ENCODE measurements at places on chromosomes 3 and 15. TPM values are rescaled to one million over a fixed set of nuclear protein-coding genes. Genes with fewer than 3 reads are reported as not detected.

The PDZRN3 gene
- not detected for total RNA-seq

The ABI3BP gene
- 78.1 TPM for total RNA-seq

The SCAANT1 gene
- not detected for total RNA-seq

The TGM5 gene
- not detected for total RNA-seq

The KLHL40 gene
- total RNA-seq: not detected

The PRICKLE2 gene
- 7.1 TPM for total RNA-seq

The KCNMB2 gene
- not detected for total RNA-seq

The TICRR gene
- total RNA-seq: 20.5 TPM

The CPLX3 gene
- not detected for total RNA-seq

The FRG2C gene
- total RNA-seq: not detected

The EAF2 gene
- total RNA-seq: 1.5 TPM

The TNFSF10 gene
- 18.5 TPM for total RNA-seq

DNA sequence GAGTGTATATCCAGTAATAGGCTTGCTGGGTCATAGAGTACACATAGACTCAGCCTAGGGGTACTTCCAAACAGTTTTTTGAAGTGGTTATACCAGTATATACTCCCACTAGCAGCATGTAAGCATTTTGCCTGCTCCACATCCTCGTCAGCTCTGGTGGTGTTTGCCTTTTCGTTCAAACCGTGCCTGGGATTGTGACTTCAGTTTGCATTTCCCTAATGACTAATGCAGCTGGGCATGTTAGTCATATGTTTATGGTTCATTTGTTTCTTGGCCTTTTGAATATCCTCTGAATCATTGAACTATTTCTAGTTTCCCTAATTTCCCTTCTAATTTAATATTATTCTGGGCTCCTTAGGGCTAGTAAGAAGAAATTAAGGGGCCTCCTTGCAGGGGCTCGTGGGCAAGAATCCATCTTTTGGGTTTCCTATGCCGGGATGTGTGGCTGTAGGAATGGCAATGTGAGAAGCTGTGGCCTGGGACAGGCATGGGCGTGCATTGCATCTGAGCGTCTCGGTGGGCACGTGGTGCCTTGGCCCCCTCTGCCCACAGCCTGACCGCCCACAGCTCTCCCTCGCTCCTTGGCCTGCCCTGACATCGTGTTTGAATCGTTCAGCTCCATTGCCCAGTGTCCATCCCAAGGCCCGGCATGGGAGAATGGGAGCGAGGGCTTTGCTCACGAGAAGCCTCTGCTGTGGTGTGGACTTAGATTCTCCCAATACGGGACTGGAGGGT lies 26.4 kb downstream of the FAH start:
- peak; percentile 91 for DNase-seq

- DNase-seq: no peak
Observed at GRCh38 chr15:41935566-41936020, 36.8 kb downstream of the EHD4 start.

DNA sequence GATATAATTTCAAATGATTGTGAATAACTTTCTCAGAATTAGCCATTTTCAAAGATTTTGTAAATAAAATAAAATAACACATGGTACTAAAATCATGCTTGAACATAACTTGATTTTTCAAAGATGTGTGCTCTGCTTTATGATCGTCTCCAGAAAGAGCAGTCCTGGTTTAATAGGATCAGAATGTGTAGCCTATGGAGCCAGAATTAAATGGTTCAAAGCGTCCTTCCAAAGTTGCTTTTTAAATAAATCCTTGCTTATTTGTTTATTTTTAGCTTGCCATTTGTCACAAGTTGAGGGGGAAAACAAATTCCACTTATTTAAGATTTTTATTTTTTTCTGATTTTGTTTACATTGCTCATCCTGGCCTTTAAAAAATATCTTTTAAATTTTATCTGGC lies 123.7 kb upstream of the SPRED1 start:
- DNase-seq: no peak

DNA sequence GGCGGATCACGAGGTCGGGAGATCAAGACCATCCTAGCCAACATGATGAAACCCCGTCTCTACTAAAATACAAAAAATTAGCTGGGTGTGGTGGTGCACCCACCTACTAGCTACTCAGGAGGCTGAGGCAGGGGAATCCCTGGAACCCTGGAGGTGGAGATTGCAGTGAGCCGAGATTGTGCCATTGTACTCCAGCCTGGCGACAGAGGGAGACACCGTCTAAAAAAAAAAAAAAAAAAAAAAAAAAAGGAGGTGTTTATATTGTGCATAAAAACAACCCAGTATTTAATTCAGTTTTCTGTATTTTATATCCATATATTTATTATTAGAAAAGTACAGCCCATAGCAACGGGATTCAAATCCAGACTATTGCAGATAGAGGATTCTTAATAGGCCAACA lies 129.1 kb upstream of the SOX2 start:
- DNase-seq: no peak

DNA sequence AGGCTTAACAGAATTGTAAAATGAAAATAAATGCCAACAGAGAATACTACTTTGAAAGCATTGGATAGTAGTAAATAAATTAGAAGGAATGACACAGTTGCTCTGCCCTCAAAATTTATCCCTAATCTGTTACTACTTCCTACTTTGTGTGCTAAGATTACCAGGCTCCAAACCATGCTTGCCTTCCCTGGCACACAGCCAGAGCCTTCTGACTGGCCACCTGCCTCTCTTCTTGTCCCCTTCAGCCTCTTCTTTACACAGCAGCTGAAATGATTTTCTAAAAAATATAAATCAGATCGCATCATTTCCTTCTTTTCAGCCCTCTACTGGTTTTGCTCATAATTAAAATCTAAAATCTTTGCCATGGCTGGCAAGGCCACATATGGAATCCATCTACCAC lies 334.1 kb downstream of the FHIT start:
- no peak for DNase-seq

DNA sequence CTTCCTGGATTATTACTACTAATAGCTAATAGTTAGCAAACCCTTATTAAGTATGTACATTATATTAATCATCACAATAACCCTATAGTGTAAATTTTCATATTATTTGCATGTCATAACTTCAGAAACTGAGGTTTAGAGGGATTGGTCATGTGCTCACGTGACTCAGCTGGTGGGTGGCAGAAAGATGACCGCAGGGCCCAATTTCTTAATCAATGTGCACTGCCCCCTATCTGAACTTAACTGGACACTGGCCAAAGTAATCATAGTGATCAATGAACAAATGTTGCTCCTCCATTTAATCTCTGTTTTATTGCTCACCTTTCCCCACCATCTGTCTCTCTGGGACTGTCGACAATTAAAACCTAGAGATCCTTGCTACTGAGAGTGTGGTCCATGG lies 52.2 kb downstream of the PLD1 start:
- no peak for DNase-seq

GRCh38 chr15:85500729-85501128 lies 120.3 kb downstream of the AKAP13 start:
- peak; percentile 41 for DNase-seq

- DNase-seq: peak; percentile 34
Observed at GRCh38 chr3:160675566-160676124, 1.3 kb upstream of the ARL14 start.

GRCh38 chr3:15892311-15893227 lies 94.8 kb upstream of the ANKRD28 start:
- DNase-seq: peak; percentile 16

- peak; percentile 55 for DNase-seq
Observed at GRCh38 chr3:67719333-67719732, 64.9 kb upstream of the SUCLG2 start.

DNA sequence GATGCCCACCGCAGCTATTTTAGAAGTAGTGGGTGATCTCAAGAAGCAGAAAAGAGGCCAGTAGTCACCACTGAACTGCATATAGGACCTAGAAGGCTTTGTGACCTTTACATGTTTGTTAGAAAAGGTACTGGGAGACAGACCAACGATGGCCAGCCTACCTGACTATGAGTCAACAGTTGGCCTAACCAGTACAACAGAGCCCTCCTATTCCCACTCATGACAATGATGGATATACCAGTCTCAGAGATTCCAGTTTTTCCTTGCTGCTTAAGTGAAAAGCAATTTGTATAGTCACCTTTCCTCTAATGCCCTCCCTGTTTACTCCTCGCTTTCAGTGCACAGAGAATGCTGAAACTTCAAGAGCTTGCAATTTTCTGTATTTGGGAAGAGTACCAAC lies 86.6 kb upstream of the PPIB start:
- no peak for DNase-seq

- no peak for DNase-seq
Observed at GRCh38 chr3:24229468-24230221, 265.0 kb downstream of the THRB start.

- no peak for DNase-seq
Observed at GRCh38 chr3:20125897-20126296, 60.1 kb downstream of the SGO1 start.

DNA sequence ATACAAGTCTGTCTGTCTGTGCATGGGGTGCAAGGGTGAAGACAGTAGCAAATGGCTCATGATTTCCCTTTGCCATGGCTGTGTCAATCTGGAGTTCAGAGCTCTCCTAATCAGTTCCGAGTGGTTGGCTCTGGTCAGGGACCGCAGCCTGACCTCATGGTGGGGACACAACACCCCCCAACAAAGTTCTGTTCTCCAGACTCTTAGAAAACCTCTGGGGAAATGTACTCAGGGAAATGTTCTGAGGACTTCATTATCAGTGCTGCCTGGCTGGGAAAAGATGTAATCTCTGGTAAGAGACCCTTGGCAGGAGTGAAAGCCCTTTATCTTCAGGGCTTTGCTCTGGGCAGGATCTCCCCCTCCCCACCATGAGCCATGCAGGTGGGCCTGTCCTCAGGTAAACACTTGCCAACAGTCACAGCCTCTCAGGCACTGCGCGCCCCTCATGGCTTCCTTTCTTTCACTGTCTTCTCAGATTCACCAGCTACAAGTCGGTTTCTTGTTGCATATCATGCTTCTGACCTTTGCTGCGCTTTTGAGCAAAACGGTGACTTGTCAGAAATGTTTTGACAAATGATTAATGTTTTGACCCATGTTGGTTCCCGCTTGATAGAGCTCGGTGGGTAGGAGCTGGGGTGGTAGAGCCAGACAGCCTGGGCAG lies 95.5 kb downstream of the ST6GAL1 start:
- DNase-seq: no peak

- no peak for DNase-seq
Observed at GRCh38 chr3:194126790-194127189, 9.2 kb upstream of the HES1 start.

- DNase-seq: no peak
Observed at GRCh38 chr3:2526926-2527325, 428.3 kb downstream of the CNTN4 start.

- DNase-seq: no peak
Observed at GRCh38 chr15:60425461-60425860, 27.7 kb upstream of the ANXA2 start.

DNA sequence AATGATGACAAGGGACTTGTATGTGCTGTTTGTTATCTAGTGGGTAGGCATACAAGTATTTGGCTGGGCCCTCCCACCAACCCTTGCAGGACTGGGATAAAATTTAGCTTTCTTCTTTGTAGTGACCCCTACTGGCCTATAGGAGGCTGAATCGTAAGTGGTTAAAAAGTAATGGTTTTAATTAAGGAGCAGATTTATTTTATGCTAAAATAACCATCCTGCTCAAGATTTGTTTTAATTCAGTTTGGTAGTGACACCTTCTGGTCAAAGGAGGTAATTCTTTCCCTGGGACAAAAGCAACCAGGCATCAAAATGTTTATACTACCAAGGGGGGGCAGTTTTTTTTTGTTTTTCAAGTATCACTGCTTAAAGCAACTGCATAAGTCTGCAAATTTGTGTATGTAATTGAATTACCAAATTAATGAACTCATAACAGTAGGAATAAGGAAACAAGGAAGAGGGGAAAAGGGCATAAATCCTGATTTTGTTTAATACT lies 70.7 kb downstream of the TOP2B start:
- peak; percentile 90 for DNase-seq

GRCh38 chr15:34847598-34847997 lies 52.2 kb upstream of the ACTC1 start:
- no peak for DNase-seq

DNA sequence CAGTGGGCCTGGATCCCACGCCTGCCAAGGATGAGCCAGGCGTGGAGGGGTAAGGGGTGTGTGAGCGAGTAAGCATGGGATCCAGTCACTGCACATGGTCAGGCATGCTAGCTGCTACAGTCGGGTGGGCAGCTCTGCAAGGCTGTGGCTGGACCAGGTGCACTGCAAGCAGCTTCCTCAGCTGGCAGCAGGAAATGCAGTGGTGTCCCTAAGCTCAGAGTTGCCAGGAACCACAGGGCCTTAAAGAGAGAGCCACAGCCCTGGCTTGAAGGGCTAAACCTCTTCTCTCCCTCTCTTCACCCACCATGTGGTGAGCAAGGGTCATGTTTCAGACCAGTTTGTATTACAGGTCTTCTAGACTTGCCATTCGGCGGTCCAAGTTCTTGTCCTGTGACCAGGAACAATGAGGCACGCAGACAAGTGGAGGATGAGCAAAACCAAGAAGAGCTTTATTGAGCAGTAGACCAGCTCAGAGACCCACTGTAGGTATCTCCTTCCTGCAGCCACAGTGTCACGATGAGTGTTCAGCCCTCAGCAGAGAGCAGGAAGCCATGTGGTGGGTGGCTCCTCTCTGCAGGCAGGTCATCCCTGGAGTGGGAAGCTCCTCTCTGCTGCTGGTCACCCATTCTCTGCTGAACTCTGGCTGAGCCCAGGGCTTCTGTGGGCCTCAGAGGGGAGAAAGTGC lies 511.9 kb downstream of the PYDC2 start:
- DNase-seq: no peak

GRCh38 chr15:24898715-24899272 lies 56.0 kb upstream of the SNRPN start:
- no peak for DNase-seq

- DNase-seq: no peak
Observed at GRCh38 chr3:30626443-30627180, 20.2 kb downstream of the TGFBR2 start.

DNA sequence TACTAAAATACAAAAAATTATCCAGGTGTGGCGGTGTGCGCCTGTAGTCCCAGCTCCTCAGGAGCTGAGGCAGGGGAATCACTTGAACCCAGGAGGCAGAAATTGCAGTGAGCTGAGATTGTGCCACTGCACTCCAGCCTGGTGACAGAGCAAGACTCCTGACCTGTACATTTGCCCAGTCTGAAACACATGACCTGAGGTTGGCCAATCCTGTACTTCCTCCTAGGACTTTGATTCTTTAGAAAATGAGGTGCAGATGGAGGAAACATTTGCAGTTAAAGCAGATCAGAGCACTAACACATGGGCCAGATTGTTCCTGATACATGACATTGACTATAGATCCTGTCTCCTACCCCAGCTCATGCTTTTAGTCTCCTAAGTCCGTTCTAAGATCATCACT lies 28.9 kb upstream of the LPP start:
- DNase-seq: no peak

DNA sequence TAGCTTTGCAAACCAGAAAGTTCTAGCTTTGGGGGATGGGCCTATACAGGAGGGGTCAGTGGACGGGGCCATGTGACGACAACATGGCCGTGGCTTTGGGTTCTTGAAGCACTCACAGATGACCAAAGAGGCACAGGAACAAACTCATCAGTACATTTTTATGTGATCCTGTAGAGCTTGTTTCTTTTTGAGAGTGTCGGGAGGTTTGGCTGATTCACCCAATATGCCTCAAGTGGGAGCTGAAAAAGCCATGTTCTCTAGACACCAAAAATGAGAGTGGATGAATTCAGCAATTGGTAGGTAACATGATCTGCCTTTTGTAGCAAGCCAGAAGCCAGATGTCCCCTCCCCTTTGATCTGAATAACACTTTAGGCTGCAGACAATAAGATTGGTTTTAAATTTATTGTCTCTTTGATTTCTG lies 30.1 kb downstream of the GREM1 start:
- DNase-seq: no peak

GRCh38 chr3:31132132-31132769 lies 237.8 kb upstream of the GADL1 start:
- DNase-seq: peak; percentile 63

All from endothelial cell of umbilical vein (primary cell).